ENCODE measurements at places on chromosomes 12 and 14.
A peak's percentile ranks its signal among the peaks of the same experiment; 100 is the strongest.

DNA sequence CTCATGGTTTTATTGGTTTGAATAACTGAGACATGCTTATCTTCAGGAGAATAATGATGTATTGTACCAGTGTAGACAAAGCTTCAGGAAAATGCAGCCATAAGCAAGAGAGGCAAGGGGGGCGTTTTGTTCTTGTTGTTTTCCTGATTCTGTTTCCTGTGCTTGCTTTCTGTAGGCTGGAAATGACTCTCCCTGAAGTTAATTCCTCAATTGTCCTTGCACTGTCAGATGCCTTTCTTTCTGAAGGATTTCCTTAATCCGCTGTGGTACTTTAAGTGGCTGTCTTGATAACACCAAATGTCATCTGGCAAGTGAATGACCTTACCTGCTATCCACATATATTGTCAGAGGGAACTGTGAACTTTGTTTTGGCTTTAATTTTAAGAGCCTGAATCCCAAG lies 220.0 kb downstream of the NEDD1 start:
- DNase-seq: no peak

DNA sequence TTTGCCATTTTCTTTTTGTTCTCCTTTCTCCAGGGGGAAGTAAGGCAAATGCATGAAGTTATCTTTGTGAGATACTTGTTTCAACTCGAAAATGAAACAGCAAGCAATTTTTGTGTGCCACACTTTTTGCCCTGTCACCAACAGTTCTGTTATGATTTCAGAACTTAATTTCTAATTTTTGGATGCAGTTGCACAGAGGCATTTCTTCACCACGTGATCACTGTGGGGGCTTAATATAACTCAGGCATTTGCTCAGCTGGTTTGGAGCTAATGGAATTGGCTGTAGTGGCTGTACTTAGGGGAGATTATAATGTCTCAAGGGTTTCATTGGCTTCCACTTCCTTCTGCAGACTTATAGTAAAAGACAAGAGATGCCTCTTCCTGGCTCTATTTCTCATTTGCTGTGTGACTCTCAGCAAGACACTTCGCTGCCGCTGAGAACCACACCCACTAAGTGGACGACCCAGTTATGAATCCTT lies 452.4 kb downstream of the RAD51B start:
- no peak for DNase-seq

DNA sequence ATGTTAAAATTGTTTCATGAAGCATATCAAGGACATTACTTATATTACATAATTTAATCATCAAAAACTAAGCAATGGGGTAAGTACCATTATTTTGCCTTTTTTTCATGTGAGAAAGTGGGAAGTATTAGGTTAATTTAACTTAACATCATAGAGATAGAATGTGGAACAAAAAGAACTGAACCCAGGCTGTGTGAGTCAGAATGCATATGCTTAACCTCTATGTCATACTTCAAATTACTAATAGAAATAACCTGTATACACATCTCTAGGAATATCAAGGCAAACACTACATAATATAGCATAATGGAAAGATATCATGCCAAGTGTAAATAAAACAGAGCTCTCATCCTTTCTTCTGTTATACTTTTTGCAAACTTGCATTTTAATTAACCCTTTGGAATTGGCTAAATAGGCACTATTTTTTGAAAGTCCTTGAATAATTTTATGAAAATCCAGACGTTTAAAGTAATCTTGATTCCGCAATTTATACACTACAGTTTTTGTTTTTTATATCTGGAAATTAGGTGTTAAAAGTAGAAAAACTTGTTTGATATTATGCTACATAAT lies 777.7 kb downstream of the SLC6A15 start:
- no peak for DNase-seq

- no peak for DNase-seq
These were observed 117.1 kb upstream of the SLC35F4 start for GRCh38 chr14:57982804-57983634.

- no peak for DNase-seq
These were observed 11.9 kb upstream of the SH2B3 start for GRCh38 chr12:111393700-111394300.

GRCh38 chr12:57164966-57165625 lies 17.7 kb upstream of the LRP1-AS start:
- no peak for DNase-seq

DNA sequence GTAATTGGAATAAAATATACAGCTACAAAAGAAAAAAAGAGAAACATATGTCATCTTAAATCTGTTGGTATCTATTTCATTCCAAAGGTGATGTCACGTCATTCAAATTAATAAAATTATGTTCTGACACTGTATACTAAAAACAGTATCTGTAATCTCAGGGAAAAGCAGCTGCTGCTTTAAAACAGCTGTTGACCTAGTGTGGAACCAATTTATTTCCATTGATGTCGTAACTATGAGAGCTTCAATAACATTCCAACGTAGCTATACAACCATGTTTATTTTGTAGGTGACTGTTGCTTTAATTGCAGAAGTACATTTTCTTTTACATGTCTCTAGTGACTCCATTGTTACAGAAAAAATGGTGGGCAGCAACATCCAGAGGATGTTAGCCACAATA lies 571.7 kb downstream of the RPS29 start:
- DNase-seq: peak; percentile 1

- no peak for DNase-seq
These were observed 600.4 kb downstream of the C12orf50 start for GRCh38 chr12:87428701-87429277.

DNA sequence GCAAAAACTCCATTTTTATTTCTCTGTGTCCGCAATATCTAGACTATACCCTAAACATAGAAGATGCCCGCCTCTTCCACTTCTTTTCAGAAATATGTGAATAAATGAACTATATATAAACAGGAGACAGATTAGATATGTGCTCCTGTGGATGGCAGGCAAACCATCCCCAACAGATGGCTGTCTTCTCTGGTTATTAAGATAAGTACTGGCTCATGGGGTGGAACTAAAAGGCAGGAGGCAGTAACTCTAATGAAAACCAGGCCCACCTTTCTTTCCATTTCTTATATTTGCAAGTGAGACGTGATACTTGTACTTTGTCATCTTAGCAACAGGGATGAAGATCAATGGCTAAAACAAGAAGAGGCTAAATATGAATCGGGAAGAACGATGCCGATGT lies 20.2 kb downstream of the E2F7 start:
- DNase-seq: no peak

- DNase-seq: no peak
These were observed 24.7 kb upstream of the GPR132 start for GRCh38 chr14:105089746-105090492.

GRCh38 chr14:90105756-90106155 lies 44.0 kb downstream of the KCNK13 start:
- DNase-seq: no peak

DNA sequence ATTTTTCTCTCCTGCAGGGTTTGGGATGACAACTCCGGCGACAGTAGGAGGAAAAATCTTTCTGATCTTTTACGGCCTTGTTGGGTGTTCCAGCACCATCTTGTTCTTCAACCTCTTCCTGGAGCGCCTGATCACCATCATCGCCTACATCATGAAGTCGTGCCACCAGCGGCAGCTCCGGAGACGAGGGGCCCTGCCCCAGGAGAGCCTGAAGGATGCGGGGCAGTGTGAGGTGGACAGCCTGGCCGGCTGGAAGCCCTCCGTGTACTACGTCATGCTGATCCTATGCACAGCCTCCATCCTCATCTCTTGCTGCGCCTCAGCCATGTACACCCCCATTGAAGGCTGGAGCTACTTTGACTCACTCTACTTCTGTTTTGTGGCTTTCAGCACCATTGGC lies 72.3 kb upstream of the PSMC1 start:
- no peak for DNase-seq

- no peak for DNase-seq
These were observed 5.5 kb upstream of the HOXC11 start for GRCh38 chr12:53967421-53967925.

DNA sequence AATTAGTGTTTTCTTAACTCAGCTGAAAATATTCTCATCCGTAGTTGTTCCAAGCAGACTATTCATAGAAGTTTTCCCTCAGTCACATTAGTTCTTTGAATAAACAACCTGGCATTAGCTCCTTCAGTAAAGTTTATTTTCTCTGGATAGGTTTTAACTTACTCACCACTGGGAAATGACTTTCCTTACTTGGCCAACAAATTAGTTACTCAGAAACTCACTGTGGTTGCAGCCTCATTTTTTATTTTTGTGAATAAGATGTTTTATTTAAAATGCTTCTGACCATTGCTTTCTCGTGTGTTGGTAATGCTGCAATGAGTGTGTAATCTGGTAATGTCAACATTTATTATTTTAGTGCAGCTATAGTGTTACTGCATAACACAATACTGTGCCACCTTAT lies 74.9 kb downstream of the NOVA1 start:
- DNase-seq: peak; percentile 49

DNA sequence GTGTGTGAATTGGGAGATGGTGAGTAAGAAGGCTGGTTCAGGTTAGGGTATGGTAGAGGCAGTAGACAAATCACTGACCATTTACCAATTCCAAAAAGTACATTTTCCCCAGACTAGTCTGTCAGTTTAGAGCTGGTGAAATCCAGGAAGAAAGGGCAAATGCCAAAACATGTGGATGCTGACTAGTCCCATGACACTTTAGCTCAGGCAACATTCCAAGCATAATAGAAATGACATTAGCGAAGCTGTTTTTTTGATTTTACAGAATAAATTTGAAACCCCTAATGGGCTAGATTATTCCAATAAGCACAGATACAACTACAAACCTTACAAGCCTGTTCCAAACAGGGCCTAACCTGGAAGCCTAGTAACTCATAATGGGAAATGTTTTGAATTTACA lies 884.2 kb downstream of the FLRT2 start:
- DNase-seq: no peak

DNA sequence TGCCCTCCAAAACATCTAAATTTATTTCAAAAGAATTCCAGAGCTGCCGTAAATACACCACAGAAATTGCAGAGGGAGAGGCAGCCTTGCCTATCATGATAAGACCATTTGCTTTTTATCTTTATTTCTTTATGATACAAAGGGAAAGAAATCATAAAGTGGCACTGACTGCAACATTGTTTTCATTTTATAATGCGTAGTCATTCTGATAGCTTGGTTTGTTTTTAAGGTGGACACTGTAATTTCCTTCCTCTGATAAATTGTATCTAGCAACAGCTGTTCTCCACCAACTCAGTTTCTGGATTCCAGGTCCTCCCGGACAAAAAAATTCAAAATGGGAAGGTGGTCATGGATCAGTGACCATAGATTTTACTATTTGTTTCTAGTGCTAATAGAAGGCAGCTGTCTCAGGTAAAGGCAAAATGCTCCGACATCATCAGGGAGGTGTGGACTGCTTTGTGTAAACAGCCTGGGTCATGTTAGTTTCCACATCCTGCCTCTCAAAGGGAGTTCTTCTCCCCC lies 623 bp upstream of the TSPAN8 start:
- no peak for DNase-seq

DNA sequence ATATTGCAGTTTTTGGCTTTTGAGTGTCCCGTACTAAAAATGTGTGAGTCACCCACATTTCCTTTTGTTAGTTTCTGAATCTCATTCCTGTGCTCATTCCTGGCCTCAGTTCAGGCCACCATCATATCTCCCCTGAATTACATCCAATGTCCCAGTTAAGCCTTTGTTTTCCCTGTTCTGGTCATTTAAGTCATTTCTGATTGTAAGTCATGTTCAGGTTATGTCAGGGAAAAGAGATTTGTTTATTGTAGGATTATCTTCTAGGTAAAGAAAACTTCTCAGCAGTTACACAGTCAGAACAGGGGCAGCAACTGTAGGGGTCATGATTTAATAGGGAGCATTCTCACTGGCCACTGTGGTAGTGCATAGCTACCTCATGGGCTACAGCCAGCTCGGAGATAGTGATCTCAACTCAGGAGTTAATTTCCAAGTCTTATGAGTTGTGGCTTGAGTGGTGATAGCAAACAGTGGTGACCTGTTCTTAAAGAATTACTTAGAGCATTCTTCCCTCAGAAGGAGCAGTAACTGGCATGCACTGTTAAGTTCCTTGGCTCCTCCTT lies 6.7 kb downstream of the DDX47 start:
- DNase-seq: peak; percentile 97

DNA sequence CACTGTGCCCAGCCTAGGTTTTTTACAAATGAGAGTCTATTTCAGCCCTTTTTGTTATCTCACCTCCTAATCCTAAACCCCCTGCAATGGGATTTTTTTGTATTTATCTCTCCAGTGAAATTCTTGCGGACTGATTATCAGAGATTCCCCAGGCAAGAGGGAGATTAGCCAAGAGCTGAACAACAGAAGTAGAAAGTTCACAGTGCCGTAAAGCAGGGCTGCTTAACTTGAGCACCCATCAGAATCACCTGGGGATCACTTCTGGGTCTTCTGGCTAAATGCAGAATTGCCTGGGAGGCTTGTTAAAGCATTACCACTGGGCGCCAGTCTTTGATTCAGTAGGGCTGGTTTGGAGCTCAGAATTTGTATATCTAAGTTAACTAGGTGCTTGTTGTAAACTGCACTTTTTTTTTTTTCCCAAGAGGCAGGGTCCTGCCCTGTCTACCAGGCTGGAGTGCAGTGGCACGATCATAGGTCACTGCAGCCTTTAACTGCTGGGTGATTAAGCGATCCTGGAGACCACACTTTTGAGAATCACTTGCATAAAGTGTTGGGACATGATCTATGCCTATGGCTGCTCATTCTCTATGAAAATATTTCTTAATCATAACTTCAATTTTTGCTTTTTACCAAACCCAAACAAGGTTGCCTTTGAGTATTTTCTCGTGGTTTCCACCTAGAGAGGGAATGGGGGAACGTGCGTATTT lies 1.1 kb upstream of the DPPA3 start:
- DNase-seq: no peak

DNA sequence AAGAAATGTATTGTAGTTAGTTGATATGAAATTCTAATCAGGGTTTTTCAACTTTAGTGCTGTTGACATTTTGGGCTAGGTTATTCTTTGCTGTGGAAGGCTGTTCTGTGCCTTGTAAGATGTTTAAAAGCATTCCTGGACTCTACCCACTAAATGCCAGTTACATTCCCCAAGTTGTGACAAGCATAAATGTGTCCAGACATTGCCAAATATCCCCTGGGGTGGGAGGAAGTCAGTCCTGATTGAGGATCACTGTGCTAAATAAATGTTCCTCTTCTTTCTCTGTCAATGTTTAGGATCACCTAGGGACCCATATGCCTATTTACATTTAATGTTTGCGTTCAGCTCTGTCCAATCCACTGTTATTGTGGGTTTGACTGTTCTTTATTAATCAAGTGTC lies 268.3 kb downstream of the TMTC2 start:
- DNase-seq: no peak

DNA sequence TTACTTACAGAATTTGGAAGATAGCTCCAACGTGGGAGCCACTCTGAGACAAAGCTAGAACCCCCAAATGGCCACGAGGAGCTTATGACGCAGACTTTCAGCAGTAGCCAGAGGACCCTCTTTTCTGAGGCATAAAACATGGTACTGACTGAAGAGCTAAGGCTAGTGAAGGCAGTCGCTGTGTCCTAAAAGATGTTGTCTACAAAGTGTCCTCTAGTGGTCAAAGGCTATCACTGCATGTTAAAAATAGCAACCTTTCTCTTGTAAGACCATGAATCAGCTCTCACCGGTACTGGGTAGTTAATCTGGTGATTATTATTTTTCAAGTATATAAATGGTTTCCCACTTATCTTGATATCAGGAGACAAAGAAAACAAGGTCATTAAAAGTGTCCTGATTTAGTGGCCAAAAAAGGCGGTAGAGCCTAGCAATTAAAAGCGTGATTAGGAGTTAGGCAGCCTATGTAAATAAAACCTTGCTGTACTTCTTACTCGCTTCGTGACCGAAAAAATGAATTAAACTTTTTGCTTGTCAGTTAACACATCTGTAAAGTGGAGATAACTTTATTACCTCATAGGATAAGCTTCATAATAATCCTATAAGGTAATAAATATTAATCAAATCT lies 47.0 kb upstream of the LGR5 start:
- peak; percentile 39 for DNase-seq
